Stimulated activated CD8-positive, alpha-beta memory T cell treated with anti-CD3 and anti-CD28 coated beads, Interleukin-15, amount 100 ng/mL, for 24 hours (primary cell): ENCODE measurements at places on chromosomes 16 and 17.

DNA sequence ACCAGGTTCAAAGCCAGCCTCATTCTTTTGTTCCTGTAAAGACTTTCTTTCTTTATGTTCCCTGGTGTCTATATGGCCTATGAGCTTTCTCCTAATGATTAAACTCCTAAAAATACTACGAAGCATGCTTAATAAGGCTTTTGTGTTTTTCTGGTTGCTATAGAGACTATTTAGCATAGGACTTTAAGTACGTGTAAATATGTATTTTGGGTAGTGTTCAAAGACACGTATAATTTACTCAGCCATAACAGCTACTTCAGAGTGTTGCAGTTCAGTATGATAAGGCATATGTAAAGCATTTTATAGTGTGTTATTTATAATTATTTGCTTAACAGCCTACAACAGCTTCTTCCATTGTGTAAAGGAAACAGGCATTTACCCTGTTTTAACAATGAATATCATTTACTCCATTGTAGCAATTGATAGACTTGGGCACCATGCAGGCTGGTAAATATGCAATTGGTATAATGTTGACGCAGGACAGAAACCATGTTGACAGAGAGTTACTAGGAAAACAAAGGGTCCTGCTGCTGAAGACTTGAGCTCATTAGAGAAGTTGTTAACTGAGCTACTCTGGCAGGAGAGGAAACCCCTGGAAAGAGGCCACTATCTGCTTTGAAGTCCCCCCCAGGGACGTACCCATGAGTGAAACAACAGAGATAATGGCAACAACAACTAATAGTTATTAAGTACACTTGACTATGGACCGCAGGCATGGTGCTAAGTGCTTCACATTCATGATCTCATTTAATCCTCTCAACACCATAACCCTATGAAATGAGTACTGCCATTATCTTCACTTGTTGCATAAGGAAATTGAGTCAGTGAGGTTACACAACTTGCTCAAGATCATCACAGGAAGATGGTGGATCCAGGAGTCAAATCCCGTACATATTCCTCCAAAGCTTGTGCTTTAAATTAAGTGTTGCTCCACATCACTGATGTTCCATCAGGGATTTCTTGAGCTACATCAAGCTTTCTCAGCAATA is 342.2 kb upstream of the DYNLRB2 start:
- DNase-seq, result no peak

DNA sequence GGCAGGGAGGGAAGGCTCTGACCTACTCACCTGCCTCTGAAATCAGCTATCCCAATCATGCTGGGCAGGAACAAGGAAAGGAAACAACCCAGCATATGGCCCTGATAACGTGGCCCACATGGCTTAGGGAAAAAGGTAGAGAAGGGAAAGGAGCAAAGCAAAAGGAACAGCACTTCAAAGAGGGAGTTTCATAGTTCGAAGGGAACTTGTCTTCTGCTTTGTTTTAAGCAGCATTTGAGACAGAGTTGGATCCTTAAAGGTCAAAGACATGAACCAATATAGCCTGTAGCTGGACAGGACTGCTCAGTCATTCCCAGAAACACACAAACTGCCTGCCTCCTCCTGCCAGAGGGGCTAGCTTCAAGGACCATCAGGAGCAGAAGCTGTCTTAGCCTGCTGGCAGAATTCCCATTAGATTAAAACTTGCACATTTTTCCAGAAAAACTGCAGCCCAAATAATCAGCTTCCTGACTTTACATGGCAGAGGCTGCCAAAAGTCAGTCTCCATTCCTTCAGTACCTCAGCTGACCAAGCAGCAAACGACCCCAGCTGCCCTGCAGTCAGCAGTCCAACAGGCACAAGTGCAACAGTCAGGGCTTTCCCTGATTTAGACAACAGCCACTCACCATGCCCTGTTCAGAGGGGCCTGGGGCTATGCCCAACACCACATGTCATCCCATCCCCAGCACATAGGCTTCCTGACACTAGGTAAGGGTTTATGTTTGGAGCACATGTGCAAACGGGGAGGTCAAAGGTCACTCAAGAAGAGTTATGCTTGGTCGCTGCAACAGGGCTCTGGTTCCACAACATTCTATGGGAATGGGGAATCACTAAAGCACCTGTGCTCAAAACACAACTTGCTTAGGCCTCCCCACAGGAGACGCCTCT is 32.5 kb downstream of the RANBP10 start:
- no peak for DNase-seq

- DNase-seq, result no peak
These were observed 16.1 kb downstream of the RECQL5 start for GRCh38 chr17:75650874-75651273.

- no peak for DNase-seq
These were observed 27.5 kb downstream of the ITGAE start for GRCh38 chr17:3773511-3773910.

- DNase-seq, result peak; percentile 59
These were observed 86.1 kb downstream of the ZDHHC7 start for GRCh38 chr16:84925092-84925772.

- no peak for DNase-seq
These were observed 48.2 kb upstream of the MGAT5B start for GRCh38 chr17:76820039-76820438.

DNA sequence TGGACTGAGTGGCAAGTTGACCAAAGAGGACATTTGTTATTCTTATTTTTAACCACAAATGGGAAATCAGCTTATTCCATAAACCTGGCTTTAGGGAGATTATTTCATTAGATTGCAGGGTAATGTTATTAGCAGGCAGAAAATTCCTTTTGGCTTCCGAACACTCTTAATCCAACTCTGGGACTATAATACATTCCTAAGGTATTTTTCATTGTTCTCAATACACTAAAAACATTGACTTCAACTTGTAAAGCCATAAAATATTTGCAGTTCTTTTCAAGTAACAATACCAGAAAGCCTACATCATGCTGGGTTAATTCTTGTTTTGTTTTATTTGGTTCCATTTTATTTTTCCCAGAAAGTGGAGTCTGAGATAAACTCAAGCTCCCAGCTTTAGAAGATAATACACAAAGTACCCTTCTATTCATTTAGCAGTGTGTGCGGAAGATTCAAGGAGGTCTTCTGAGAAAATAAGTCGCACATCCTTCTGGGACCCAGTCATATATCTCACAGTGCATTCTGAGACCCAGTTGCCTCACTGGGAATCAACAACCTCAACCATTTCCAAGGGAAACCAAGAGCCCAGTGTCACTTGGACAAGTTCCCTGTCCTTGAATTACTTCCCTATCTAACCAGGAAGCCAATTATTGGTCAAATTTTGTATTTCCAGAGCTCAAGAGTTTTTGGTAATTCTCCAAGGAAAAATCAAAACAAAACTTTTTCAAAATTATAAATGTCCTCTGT is 389.6 kb upstream of the DYNLRB2 start:
- no peak for DNase-seq

DNA sequence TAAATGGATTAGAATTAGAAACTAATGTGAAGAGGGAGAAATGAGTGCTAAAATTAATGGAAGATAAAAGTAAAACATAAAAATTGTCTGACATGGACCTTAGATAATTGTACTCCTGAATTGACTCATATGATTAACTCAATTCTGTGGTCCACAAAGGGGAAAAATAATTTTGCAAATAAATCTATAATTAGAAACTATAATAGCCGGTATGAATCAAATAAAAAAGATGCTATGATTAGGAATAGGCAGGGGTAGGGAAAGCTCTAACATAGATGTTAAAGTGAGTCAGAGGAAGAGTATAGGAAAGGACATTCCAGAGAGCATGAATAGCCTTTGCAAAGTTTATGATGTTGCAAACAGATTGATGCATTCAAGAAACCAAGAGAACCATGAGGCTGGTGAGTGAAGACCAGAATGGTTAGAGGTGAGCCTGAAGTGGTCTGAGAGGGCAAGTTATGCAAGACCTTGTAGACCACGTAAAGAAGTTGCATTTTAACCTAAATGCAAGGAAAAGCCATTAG is 262.1 kb upstream of the CA10 start:
- no peak for DNase-seq

- DNase-seq, result no peak
These were observed 273.5 kb upstream of the RPL38 start for GRCh38 chr17:73929860-73930430.

GRCh38 chr16:78436846-78437245 is 337.4 kb downstream of the WWOX start:
- DNase-seq, result no peak

- no peak for DNase-seq
These were observed 2.1 kb downstream of the P2RX5 start for GRCh38 chr17:3693829-3694231.

DNA sequence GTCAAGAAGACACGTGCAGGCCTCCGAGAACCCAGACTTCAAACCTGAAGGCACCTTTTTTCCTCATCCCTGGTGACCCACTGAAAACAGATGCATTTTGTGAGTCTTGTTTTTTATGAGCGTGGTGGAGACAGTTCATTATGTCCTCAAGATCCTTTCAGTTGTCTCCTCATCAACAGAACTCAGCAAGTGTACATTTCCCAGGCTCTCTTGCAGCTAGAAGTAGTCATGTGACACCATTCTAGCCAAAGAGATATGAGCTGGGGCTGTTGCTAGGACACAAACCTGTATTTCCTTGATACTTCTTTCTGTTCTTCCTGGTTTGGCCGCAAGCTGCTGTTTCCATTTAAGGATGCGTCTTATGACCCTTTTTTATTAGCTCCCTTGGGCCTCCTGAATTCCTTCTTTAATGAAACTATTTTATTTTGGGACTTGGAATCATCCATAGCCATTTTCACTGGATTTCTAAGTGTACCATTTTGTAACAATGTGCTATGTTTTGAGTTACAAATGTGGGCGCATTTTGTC is 135.7 kb upstream of the FOXF1 start:
- DNase-seq, result no peak

GRCh38 chr17:72782985-72783701 is 309.3 kb downstream of the SLC39A11 start:
- DNase-seq, result no peak

DNA sequence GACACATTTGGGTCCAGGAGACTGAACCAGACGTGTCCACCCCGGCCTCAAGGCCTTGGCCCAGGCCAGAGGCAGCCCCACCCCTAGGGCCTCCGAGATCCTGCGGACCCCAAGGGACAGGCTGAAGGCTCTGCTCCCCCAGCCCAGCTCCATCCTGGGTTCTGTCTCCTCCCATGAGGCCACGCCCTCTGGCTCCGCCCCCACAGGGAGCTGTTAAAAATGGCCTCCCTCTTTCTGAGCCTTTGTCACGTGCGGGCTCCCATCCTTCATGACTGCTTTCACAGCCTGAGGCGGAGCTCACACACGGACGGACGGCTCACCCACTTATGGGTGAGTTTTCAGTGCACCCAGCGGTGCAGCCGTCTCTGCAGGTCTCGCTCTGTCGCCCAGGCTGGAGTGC is 6.5 kb upstream of the CACNA1H start:
- no peak for DNase-seq

DNA sequence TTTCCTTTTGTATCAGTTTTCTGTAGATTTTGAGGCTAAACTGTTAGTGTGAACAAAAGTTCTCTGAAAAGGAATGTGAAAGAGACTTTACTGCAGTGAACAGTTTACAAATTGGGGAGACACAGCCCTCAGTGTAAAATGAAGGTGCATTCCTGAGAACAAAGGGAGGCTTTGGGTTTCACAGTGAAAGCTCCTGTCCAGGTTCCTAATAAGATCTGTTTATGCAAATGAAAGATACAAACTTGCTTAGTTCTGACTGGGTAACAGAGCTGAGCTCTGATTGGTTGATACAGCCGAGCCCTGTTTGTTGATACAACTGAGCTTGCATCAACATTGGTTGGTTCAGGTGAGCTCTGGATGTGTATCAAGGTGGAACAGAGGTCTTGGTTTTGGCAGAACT is 8.3 kb upstream of the CDRT15 start:
- no peak for DNase-seq

DNA sequence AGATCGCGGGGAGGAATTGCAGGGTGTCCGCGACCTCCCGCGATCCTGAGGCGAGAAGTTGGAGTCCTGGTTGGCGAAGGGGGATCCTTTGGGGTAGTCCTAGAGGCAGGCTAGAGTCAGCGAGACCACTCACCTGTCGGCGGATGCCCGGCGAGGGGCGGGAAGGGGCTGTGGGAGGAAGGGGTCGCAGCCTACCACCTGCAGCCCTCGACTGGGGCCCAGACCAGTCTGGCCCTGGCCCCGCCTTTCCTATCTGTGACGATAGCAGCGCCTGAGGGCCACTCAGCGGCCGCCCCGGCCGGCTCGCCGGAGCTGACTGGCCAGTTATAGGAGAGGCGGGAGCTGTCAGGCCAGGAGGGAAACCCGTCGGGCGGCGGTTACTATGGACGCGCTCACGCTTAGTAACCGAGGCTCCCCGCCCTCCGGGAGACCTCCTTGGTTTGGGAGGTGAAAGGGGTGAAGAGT is at the start of gene TEKT3:
TEKT3 (minus strand) TSS at position 213 of the 465 bp plus-strand sequence. CDS start 10,012 bp downstream, outside the sequence.
- DNase-seq, result no peak

DNA sequence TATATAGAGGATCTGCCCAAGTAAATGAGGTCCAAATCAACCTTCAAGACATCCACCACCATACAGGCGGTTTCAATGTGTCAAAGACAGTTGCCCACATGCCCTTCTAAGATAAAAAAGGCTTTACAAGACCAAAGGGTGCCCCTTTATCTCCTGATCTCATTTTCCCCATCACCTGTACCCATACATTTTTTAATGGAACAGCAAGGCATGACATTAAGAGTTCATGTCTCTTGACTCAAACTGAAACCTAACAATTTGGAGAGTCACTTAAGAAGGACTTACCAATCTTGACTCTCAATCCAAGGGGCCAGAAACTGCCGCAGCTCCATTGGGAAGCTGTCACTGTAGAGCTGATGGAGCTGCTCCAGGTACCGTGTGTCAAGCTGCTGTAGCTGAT is 40.1 kb downstream of the STAT3 start:
- DNase-seq, result no peak

- no peak for DNase-seq
These were observed 384.5 kb downstream of the SNX29 start for GRCh38 chr16:12361016-12361415.

- no peak for DNase-seq
These were observed 823 bp upstream of the NOTUM start for GRCh38 chr17:81961521-81962498.

DNA sequence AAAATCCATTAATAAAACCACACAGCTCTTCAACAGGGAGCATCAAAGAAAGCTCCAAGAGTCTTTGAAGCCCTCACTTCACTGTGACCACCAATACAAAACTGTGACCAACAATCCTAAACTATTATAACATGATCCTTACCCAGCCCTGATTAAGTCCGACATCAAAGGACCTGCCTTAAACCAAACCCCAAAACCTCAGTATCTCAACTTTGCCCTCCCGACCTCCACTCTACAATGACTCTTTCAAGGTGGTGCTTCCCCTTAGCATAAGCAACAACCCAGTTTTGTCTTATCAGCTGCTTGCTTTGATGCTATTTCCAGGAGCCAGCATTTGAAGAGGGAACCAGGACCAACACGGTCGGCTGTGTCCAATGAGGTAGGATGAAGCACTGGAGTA is 8.5 kb upstream of the PRSS22 start:
- no peak for DNase-seq
